Purkinje cell (primary cell): ENCODE measurements at places on chromosomes 11 and 22. TPM values are rescaled to one million over a fixed set of nuclear protein-coding genes. Genes with fewer than 3 reads are reported as not detected.

Gene CASP1
- polyA plus RNA-seq = 0.57 TPM in 1 of 2 replicates, not detected in the other

Gene TESMIN
- polyA plus RNA-seq = 2.2 and 2.4 TPM in 2 replicates

Gene OR8D4
- polyA plus RNA-seq = not detected in 2 replicates

Gene GAL
- polyA plus RNA-seq = not detected in 2 replicates

Gene JOSD1
- 2.6 and 6.2 TPM in 2 replicates for polyA plus RNA-seq

Gene YPEL4
- polyA plus RNA-seq = 0.24 and 1.0 TPM in 2 replicates

Gene ALDH3B1
- 0.11 TPM in 1 of 2 replicates, not detected in the other for polyA plus RNA-seq

Gene TMEM258
- 402 and 501 TPM in 2 replicates for polyA plus RNA-seq

Gene F2
- polyA plus RNA-seq = not detected in 2 replicates

Gene OR5P2
- polyA plus RNA-seq = not detected in 2 replicates

Gene HORMAD2
- polyA plus RNA-seq = 1.3 TPM in 1 of 2 replicates, not detected in the other

Gene POU2F3
- polyA plus RNA-seq = not detected in 2 replicates
